ENCODE measurements at places on chromosomes 4 and X.
A peak's percentile ranks its signal among the peaks of the same experiment; 100 is the strongest.

- no peak for DNase-seq
Measured at GRCh38 chr4:6375620-6376295, 96.7 kb downstream of the PPP2R2C start.

- no peak for DNase-seq
Measured at GRCh38 chr4:140090215-140090731, 63.7 kb downstream of the MAML3 start.

GRCh38 chr4:145719752-145720624 lies 40.0 kb downstream of the C4orf51 start:
- peak; percentile 30 for DNase-seq

GRCh38 chr4:73721435-73721834 lies 18.9 kb upstream of the CXCL8 start:
- no peak for DNase-seq

DNA sequence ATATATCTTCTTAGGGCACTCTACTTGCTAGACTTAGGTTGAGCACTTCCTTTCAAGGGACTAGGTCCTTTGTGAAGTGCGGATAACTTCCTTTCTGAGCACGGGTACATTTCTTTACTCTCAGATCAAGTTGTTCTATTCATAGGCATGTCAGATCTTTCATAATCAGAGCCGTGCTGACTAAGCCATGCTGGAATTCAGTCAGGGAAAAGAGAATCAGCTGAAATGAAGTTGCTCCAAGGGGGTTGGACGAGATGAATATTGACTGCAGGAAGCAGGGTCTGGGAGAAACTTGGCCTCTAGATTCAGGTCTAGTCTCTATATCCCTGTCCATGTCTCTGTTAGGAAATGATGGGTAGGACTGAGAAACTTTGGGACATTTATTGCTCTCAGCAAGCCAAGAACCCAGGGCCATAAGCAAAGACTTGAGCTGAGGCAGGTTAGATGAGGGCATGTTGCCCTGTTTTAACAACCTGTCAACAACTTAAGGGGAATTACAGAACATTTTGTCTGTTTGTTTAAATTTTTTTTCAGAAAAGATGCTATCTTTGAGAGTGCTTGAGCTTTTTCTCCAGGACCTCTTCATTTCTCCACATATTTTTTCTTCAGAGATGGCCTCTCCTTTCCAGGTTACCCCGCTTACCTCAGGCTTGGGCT lies 28.3 kb downstream of the AREG start:
- DNase-seq: no peak

All from activated CD8-positive, alpha-beta memory T cell treated with anti-CD3 and anti-CD28 coated beads for 48 hours (primary cell).